ENCODE measurements at places on chromosomes 1 and 21.

GRCh38 chr1:217453816-217454215 lies 177.1 kb downstream of the GPATCH2 start:
- no peaks in the 10 kb centered on the region for H3K4me1 ChIP-seq
- H3K27me3 ChIP-seq, result no peaks in the 10 kb centered on the region
- no peak for DNase-seq
- no peak overlapping the region for H3K4me3 ChIP-seq
- no peak overlapping the region for H3K27ac ChIP-seq

DNA sequence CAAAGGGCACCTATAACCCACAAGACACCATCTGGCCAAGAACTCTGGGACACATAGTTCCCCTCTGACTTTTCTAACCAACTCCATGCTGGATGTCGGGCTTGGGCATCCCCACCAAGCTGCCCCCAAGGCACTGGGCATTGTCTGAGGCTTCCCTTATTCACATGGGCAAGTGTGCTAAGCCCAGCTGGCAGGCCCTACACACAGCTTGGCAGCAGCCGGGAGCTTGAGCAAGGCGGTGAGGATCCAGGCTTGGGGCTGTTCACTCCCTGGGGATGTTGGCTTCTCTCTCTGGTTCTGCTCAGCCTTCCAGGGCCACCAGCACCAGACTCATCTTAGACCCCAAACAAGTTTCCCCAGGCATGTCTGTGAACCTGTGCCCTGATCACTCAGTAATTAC lies 138.3 kb upstream of the KAZN start:
- H3K4me3 ChIP-seq, result no peak overlapping the region
- H3K36me3 ChIP-seq, result no peaks in the 10 kb centered on the region
- H3K4me1 ChIP-seq, result no peaks in the 10 kb centered on the region
- DNase-seq, result no peak

GRCh38 chr1:236514703-236515442 lies 8.9 kb upstream of the LGALS8 start:
- no peaks in the 10 kb centered on the region for H3K27me3 ChIP-seq
- DNase-seq, result no peak
- H3K4me3 ChIP-seq, result no peak overlapping the region
- no peak overlapping the region for H3K27ac ChIP-seq
- H3K36me3 ChIP-seq, result no peaks in the 10 kb centered on the region

DNA sequence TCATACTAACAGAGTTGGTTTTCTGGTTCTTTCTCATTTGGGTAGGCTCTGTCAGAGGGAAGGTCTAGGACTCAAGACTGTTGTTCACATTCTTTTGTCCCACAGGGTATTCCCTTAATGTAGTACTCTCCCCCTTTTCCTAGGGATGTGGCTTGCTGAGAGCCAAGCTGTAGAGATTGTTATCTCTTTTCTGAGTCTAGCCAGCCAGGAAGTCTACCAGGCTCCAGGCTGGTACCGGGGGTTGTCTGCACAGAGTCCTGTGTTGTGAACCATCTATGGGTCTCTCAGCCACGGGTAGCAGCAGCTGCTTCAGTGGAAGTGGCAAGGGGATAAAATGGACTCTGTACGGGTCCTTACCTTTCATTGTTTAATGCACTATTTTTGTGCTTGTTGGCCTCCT lies 226.4 kb downstream of the LBR start:
- H3K36me3 ChIP-seq, result no peaks in the 10 kb centered on the region
- H3K4me1 ChIP-seq, result no peaks in the 10 kb centered on the region
- no peaks in the 10 kb centered on the region for H3K27me3 ChIP-seq
- DNase-seq, result no peak
- no peak overlapping the region for H3K4me3 ChIP-seq

GRCh38 chr1:75954586-75954985 lies 22.4 kb upstream of the ASB17 start:
- no peak overlapping the region for H3K4me3 ChIP-seq
- no peaks in the 10 kb centered on the region for H3K27me3 ChIP-seq
- H3K4me1 ChIP-seq, result no peaks in the 10 kb centered on the region
- no peaks in the 10 kb centered on the region for H3K36me3 ChIP-seq

DNA sequence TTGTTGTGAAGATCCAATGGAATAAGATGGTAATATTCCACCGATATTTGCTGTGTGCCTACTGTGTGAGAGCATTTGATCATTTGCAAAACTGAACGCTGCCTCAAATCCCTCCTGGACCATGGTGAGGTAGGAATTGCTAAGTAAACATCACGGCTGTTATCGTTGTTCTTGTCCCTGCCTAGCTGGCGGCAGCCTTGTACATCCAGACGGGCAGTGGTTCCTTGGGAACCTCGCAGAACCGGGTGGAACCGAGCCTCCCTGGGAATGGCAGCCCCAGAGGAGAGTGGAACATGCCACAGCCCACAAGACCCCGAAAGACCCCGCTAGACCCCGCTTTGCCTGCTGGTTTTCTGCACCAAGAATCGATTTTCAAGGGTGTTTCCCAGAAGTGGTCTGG lies 60.9 kb downstream of the TAS1R2 start:
- no peaks in the 10 kb centered on the region for H3K36me3 ChIP-seq
- no peak for DNase-seq
- no peak overlapping the region for H3K27ac ChIP-seq
- no peak overlapping the region for H3K4me3 ChIP-seq
- peaks cover 3% of the 10 kb centered on the region for H3K27me3 ChIP-seq
- no peaks in the 10 kb centered on the region for H3K4me1 ChIP-seq

DNA sequence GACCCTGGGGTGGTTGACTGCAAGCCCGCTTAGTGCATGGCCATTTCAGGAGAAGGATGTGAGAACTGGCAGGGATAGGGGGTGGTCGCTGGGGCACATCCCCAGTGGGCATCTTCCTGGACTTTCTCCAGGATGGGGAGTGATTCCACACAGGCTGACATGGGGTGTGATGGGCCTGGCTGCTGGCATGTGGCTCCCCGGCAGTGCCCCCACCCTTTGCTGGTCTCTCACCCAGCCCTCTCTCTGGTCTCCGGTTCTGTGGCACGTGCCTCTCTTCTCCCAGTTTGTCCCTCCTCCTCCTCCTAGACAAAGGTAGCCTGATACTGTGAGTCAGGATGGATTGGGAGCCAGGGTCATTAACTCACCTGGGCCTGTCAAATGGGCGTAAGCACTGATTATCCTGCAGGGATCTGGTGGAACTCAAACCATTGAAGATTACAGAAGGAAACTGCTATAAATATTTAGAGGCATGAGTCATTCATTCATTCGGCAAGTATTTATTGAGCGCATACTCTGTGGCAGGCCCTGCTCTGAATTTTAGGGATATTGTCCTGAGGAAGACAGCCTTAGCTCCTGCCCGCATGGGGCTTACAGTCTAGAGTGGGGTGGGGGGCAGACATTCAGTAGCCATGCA lies 23.6 kb upstream of the EPS8L3 start:
- H3K27ac ChIP-seq, result no peak overlapping the region
- no peak overlapping the region for H3K4me3 ChIP-seq
- no peaks in the 10 kb centered on the region for H3K27me3 ChIP-seq
- H3K36me3 ChIP-seq, result no peaks in the 10 kb centered on the region
- DNase-seq, result peak; percentile 23
- H3K4me1 ChIP-seq, result peaks cover 37% of the 10 kb centered on the region

GRCh38 chr1:243449373-243449772 lies 193.5 kb downstream of the SDCCAG8 start:
- DNase-seq, result no peak
- no peaks in the 10 kb centered on the region for H3K27me3 ChIP-seq
- H3K4me3 ChIP-seq, result no peak overlapping the region
- no peak overlapping the region for H3K27ac ChIP-seq
- H3K36me3 ChIP-seq, result no peaks in the 10 kb centered on the region

DNA sequence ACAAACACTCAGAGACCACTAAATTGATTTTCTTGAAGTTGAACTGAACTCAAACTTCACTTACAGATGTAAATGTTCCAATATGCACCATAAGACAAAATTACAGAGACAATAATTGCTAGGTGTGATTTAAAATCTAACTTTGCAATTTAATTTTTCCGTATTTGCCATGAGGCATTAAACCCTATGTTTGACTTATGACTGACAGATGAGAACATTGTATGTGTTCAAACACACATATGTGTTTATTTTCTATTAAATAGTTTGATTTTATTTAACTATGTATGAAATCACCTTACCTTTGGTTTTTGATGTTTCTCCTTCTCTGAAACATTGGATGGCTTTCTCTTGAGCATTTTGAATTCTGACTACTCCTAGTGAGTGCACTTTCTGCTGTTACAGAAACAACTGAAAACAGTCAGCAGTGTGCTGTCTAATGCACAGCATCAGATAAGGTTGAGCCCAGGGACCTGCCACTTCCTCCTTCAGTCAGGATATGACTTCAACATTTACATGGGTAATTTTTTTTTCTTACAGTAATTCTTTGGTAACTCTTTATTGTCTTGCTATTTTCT lies at the start of gene SAMSN1:
SAMSN1 (minus strand) TSS at position 410 of the 575 bp plus-strand sequence; CDS start at position 356, 54 bp downstream.
- DNase-seq, result no peak
- H3K27me3 ChIP-seq, result no peaks in the 10 kb centered on the region
- H3K4me3 ChIP-seq, result no peak within 1 kb of the TSS

GRCh38 chr1:205513774-205514173 lies 9.3 kb downstream of the CDK18 start:
- H3K36me3 ChIP-seq, result no peaks in the 10 kb centered on the region

GRCh38 chr1:245118806-245119205 lies 36.0 kb upstream of the KIF26B start:
- H3K27ac ChIP-seq, result no peak overlapping the region
- no peak overlapping the region for H3K4me3 ChIP-seq
- H3K36me3 ChIP-seq, result no peaks in the 10 kb centered on the region
- H3K27me3 ChIP-seq, result no peaks in the 10 kb centered on the region
- no peak for DNase-seq

DNA sequence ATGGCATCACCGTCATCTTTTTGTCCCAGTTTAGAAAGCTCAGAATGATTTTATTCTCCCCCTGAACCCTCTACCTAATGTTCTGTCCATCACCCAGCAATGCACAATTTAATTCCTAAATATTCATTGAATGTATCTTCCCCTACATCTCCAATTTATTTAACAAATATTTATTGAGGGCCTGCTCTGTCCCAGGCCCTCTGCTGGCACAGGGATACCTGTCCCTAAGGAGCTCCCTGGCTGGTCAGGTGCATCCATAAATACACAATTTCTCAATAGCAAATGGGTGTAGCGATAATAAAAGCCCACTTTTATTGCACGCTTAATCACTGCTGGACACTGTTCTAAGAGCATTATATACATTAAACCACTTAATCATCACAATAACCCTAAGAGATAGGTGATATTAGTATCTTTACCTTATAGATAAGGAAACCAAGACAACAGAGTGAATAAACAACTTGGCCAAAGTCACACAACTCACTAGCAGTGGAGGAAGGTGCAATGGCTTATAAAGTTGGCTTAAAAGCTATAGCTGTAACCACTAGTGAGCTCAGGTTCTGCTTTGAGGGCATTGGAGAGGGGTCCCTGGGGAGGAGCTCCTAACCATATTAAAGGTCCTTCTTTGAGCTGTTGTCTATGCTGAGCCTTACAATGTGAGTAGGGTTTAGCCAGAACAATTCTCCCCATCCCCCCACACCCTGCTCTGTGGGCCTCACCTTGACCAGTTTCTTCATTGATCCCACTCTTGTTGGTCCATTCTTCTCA lies 126.3 kb upstream of the JUN start:
- peaks cover 20% of the 10 kb centered on the region for H3K4me1 ChIP-seq
- DNase-seq, result no peak
- no peaks in the 10 kb centered on the region for H3K36me3 ChIP-seq
- no peak overlapping the region for H3K4me3 ChIP-seq
- H3K27ac ChIP-seq, result peak overlapping the region; percentile 90
- no peaks in the 10 kb centered on the region for H3K27me3 ChIP-seq

DNA sequence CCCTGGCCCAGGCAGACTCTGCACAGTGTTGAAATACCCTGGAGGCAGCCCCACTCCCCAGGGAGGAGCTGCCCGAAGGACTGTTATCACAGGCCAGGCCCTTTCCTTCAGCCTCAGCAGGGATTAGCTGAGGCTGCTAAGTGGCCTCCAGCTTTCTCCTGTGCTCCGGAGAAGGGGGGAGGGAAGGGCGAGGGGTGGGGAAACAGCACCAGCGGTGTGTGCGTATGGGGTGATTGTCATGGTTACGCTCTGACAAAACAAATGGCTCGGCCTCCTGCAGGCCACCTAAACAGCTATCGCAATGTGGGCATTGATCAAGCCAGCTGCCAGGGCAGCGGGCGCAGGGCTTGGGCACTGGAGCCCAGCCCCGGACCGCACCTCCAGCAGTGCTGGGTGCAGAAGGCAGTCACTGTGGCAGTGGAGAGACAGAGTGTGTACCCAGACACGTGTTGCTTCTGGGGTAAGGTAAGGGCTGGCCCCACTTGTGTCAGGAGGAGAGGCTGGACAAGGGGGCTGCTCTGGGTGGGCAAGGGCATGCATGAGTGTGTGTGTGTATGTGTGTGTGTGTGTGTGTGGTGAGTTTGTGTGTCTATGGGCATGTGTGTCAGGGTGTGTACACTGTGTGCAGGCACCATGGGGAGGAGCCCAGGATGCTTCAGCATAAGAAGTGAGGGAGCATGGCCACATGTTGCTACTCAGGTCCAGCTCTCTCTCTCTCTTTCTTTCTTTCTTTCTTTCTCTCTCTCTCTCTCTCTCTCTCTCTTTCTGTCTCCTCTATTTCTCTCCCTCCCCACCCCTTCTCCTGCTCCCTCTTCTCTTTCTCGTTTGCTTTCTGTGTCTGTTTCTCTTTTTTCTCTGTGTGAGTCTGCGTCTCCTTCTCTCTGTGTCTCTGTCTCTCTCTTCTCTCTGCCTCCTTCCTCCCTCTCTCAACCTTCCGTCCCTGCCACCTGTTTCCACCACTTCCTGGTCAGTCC lies at the start of gene VWA5B1:
VWA5B1 (plus strand) TSS at position 252 of the 974 bp plus-strand sequence. CDS start 19,727 bp downstream, outside the sequence.
- no peak within 1 kb of the TSS for H3K4me3 ChIP-seq
- H3K4me1 ChIP-seq, result no peaks in the 10 kb centered on the region
- H3K36me3 ChIP-seq, result no peaks in the 10 kb centered on the region
- H3K27ac ChIP-seq, result no peak within 1 kb of the TSS
- no peak for DNase-seq
- peaks cover 12% of the 10 kb centered on the region for H3K27me3 ChIP-seq

GRCh38 chr1:65002508-65003315 lies 36.4 kb upstream of the JAK1 start:
- no peaks in the 10 kb centered on the region for H3K36me3 ChIP-seq
- peaks cover 5% of the 10 kb centered on the region for H3K4me1 ChIP-seq
- DNase-seq, result peak; percentile 71
- peak overlapping the region; percentile 71 for H3K4me3 ChIP-seq
- peaks cover 10% of the 10 kb centered on the region for H3K27me3 ChIP-seq

GRCh38 chr1:25430967-25431881 lies 527 bp downstream of the MACO1 start:
- no peaks in the 10 kb centered on the region for H3K36me3 ChIP-seq
- peak overlapping the region; percentile 83 for H3K4me3 ChIP-seq
- no peaks in the 10 kb centered on the region for H3K27me3 ChIP-seq

DNA sequence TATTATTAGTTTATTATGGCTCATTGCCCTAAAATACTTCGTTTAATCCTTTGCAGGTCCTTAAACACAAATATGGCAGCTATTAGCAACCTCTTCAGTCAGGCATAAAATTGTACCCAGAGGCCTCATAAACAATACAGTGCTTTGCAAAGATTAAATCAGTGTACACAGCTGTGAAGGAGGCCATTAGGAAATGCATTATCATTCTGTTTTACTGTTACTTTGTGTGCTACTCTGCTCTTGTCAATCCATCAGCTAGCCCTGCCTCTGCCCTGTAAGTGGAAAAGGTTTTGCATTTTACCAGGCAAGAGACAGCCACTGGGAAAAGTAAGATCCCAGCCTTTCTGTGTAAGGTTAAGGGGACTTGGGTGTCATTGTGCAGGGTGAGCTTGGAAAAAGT lies 415.7 kb upstream of the DAB1 start:
- no peak overlapping the region for H3K4me3 ChIP-seq
- H3K4me1 ChIP-seq, result peaks cover 18% of the 10 kb centered on the region
- no peak overlapping the region for H3K27ac ChIP-seq
- DNase-seq, result no peak
- H3K36me3 ChIP-seq, result no peaks in the 10 kb centered on the region
